ENCODE measurements at places on chromosomes 5 and 9. TPM values are rescaled to one million over a fixed set of nuclear protein-coding genes. Genes with fewer than 3 reads are reported as not detected.

The ENTPD8 gene
- total RNA-seq, result not detected

DNA sequence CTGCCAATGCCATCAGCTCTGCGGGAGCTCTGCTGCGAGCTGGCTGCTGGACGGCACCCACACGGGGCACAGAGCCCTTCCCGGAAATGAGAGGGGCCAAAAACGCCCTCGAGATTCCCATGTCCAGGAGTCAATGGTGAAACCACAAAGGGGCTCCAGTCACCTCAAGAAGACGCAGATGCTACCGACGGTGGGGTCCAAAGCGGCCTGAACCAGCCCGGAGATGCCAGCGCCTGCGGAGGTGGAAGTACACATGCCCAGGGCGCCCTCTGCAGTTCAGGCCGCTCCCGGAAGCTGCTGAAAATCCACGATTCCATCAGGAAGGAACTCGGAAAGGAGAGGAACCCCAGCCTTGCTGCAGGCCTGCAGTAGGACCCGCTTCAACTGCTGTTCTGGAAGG, 82.4 kb upstream of the SELENOP start:
- DNase-seq, result peak; percentile 31

The TIGD6 gene
- 3.0 TPM for total RNA-seq

The OCLN gene
- total RNA-seq, result 1.2 TPM

The CDC23 gene
- 16.1 TPM for total RNA-seq

- DNase-seq, result no peak
These were observed 54.7 kb upstream of the SIMC1 start for GRCh38 chr5:176183321-176184074.

DNA sequence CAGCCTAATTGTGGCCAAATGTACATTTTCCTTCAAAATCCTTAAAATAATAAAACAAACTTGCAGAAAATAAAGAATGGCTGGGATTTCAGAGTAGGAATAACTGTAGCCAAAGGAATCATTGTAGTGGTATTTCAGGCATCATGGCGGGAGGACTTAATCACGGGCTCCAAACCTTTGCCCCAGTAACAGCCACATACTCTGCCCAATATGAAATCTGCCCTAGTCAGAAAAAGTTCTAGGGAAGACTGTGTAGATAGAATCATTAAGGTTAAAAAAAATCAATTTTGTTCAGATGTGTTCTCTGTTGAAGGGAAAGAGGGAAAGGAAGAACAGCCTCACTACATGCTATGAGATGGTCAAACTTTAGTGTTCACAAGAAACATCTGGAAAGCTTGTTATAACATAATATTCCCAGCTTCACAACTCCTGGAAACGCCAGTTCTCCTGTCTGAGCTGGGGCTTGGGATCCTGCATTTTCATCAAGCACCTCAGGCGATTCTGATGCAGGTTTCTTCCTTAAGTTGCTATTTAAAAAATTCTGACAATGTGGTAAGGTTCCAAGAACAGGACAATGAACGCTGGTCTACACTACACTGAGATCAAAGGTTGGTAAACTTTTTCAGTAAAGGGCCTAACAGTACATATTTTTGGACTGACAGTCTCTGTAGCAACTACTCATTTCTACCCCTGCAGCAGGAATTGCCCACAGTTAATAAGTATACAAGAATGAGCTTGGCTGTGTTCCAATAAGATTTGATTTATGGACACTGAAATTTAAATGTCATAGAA, 87.9 kb downstream of the CEMIP2 start:
- no peak for DNase-seq

DNA sequence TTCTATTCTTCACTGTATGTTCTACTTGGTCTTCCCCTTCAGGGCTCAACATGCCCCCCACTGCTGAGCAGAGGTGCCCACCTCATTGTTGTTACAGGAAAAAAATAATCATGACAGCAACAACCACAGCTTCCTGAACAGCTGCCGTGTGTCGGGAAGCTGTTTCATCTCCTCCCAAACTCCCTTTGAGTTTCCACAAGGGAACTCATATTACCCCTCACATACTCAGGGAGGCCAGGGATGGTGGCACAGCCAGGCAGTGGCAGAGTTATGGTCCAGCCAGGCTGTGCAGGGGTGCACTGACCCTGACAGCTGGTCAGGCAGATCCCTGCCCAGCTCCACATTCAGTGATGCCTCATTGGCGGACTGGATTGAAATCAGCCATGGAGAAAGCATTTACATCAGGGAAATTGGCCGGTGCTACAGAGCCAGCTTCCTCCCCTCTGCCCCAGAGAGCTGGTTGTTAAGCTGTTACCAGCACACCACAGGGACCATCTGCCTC, 37.3 kb downstream of the SARDH start:
- DNase-seq, result no peak

- DNase-seq, result no peak
These were observed 84.5 kb downstream of the TMEM167A start for GRCh38 chr5:82992646-82993045.

The GRIN3A gene
- 0.97 TPM for total RNA-seq

The KLHL3 gene
- total RNA-seq, result 23.7 TPM

DNA sequence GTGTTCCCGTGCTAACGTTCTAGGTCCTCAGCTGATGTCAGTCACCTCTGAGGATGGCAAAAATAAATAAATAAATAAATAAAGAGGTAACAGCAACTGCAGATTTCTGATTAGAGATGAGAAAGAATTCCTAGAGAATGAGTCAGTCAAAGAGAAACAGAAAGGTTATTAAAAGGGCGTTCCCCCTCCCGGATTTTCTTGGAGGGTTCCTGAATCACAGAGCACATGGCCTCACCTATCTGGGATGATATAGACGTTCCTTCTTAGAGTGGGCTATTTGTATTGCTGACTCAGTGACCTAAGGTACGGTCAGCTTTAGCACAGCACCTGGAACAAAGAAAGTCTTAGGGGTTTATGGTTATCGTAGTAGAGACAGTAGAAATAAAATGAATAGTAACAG, 30.6 kb downstream of the HTR4 start:
- no peak for DNase-seq

GRCh38 chr9:109417585-109418544, 80.2 kb downstream of the PTPN3 start:
- DNase-seq, result peak; percentile 67

- DNase-seq, result no peak
These were observed 170.9 kb downstream of the ICE1 start for GRCh38 chr5:5593391-5593790.

DNA sequence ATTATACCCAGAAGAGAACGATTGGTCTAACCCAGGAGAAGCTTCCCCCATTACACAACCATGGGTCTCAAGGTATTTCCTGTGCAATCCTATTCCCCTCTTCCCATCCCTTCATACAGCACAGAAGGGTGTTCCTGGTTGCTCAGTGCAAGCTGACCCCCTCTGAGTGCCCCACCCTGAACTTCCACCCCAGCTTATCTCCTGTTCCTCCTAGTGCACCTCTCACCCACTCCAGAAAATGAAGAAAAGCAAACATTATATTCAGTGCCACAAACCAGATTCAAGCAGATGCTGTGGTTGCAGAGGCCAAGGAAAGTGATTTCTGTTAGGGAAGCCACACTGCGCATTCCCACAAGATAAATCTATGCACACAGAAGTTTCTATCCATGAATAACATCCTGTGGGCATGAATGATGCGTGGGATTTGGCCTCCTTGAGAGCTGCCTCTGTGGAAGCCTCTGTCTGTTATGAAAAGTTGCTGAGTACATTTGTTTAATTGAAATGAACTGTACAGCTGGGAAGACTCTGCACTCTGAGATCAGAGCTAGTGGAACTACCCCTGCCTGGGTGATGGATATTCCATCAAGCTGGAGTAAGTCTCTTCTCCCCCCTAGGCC, 2.2 kb upstream of the OR2S2 start:
- no peak for DNase-seq

DNA sequence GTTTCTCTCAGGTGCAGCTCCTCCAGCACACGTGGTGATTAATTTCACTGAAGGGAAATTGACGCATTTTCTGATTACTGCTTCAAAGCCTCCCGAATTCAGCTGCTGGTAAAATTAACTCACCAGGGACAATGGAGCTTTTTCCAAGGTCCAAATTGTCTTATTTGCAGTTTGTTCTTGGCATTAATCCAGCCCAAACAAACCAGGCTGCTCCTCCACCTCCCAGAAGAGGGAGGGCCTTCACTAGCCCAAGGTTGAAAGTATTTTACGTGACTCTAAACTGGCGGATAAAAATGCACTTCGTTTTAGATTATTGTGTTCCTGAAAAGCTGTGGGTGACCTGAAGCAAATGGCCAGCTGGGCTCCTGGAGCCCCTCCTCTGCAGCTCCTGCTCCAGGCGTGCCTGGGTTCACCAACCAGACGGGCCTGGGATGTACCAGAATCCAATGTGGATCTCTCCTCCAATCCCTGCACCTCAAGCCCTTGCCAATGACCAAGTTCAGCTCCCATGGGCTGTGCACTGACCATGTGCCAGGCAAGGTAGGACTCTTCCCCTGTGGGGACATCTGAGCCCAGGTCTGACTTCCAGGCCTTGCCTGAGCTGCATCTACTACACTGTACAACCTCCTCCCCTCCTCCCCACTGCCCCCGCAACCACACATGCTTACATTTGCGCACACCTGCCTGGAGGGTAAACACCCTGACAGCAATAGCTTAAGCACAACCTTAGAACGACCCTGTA, 193.4 kb downstream of the CDK5RAP2 start:
- no peak for DNase-seq

GRCh38 chr9:78311886-78312524, 15.1 kb downstream of the PSAT1 start:
- no peak for DNase-seq

- no peak for DNase-seq
These were observed 386.9 kb upstream of the TLE4 start for GRCh38 chr9:79184831-79185230.

The IRX1 gene
- 0.44 TPM for total RNA-seq

GRCh38 chr9:13718539-13718938, 439.0 kb upstream of the MPDZ start:
- no peak for DNase-seq

DNA sequence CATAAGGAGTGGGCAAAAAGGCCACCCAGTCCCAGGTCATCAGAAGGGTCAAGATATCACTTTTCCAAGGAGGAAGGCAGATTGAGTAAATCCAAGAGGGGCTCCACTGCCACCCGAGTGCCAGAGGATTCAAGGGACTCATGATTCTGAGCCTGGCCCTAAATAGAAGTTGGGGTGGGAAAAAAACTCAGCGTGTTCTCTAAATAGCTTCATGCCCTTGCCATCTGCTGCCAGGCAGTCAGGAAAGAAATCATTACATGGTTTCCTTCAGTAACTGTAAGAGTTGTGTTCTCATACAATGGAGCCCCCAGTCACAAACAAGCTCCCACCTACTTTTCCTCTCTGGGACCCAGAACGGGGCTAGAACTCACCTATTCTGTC, 37.2 kb downstream of the SAR1B start:
- DNase-seq, result no peak

The FOXD4 gene
- not detected for total RNA-seq

- no peak for DNase-seq
These were observed 237.8 kb downstream of the PAPPA start for GRCh38 chr9:116391306-116391900.

Measured in heart left ventricle (tissue), 16 donors.